ENCODE measurements at places on chromosomes 5 and 9.

DNA sequence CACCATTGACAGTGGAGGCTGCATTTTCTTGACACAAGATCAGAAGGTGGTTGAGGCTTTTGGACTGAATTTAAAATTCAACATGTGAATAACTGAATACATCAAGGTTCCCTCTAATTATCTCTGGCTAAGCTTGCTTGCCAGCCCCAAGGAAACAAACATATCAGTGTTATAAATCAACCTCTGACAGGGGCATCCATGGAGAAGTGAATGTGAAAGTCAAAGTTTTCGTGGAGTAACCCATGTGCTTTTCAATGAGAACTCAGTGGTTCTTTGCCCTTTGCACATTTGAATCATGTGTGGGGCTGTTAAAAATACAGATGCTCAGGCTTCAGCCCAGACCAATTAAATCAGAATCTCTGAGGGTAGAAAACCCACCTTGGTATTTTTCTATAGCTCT lies 128.9 kb downstream of the LRRC70 start:
- no peak for DNase-seq

- no peak for DNase-seq
Observed at GRCh38 chr5:92421196-92421595, 1038.1 kb upstream of the ARRDC3 start.

GRCh38 chr9:129276486-129277230 lies 98.6 kb upstream of the IER5L start:
- DNase-seq = no peak

- no peak for DNase-seq
Observed at GRCh38 chr5:73288803-73289720, 116.1 kb downstream of the TMEM174 start.

DNA sequence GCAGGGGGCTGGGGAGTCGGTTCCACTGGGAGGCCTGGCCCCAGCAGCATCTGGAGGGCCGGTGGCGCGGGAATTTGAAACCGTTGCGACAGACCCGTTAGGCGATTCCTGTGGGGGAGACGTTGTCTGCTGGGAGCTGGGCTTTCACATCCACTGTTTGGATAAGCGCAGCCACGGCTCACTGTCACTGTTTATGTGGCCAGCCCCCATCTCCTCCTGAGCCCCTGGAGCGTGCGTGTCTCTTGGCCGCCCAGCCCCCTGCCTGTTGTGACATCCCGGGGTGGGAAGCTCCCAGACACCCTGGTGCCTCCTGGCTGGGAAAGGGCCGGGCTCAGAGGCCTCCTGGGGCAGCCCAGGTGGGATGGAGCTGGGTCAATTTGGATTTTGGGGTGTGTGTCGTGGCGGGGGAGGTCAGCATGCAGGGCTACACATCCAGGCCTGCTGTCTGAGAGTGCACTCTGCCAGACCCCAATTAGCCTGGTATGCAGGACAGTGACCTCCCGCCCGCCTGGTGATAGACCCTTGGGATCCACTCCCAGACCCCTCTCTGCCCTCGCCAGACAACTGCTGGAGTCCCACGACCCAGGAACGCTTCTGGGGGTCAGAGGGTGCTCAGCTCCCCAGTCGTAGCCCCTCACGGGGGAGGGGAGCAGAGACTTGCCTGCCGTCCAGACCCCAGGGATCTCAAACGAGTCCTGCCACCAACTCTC lies 62.0 kb upstream of the RNU6ATAC start:
- no peak for DNase-seq

GRCh38 chr5:61702784-61703183 lies 370.7 kb downstream of the ZSWIM6 start:
- DNase-seq = no peak

DNA sequence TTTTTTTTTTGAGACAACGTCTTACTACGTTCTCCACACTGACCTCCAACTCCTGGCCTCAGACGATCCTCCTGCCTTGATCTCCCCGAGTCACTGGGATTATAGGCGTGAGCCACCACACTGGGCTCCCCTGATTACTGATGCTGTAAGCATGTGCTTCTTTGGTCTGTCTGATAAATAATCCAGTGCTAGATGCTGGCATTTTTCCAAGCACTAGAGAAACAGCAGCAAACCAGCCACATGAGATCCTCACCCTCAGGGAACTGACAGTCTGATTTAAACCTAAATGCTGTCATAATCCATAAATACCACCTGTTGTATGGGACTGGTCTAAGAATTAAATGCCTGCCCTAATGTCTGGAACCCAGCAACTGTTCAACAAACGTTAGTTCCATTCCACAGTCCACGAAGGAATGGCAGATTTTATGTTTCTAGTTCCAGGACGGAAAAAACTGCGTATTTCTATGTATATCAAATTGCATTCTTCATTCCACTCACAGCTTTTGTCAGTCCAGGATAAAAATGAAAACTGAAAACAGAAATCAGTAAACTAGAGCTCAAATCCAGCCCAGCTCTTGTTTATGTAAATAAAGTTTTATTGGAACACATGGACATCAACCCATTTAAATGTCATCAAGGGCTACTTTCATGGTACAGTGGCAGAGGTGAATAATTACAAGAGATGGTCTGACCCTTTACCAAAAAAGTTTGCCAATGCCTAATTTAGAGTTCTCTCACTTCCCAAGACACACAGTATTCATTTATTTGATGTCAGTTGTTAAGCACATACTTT lies 20.1 kb downstream of the SLC35D2 start:
- DNase-seq = no peak

- DNase-seq = no peak
Observed at GRCh38 chr9:78131969-78132700, 100.5 kb upstream of the GNAQ start.

DNA sequence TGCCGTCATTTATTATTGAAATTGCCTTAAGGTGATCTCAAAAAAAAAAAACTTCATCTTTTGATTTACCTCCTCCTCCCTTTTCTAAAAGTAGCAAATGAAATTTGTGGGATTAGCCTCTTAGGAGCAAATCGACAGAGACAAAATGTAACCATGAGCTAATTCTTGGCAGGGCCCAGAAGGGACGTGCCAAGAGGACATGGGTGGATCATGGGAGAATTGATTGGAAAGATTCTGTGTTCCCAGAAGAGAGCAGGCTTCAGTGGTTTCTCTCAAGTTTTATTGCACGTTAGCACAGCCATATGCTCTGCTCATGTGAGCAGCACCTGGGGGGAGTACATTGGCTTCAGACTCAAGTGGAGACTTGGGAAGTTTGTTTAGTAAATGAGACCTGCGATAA lies 394.6 kb downstream of the ELAVL2 start:
- no peak for DNase-seq

- no peak for DNase-seq
Observed at GRCh38 chr5:65883461-65883860, 42.9 kb upstream of the ERBIN start.

DNA sequence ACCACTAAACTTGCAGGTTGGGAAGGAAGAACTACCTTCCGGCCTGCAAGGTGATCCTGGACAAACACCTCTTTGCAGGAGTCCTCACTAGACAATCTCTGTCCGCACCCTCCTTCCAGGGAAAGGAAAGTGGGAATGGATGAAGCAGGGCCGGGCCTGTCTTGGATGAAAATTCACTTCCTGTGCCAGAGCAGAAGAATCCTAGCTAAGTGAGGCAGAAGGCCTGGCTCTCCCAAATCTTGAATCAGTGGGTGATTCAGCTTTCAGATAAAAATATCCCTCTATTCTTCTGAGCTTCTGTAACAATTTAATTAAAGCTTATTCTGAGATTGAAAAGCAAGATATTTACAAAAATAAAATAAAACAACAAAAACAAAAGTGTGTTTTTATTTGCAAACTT lies 281.9 kb upstream of the TLE4 start:
- DNase-seq = no peak

Data from CD4-positive, alpha-beta memory T cell (primary cell).